ENCODE measurements at places on chromosomes 5 and 9.

- DNase-seq: no peak
Measured at GRCh38 chr5:130978475-130978874, 186.6 kb downstream of the HINT1 start.

DNA sequence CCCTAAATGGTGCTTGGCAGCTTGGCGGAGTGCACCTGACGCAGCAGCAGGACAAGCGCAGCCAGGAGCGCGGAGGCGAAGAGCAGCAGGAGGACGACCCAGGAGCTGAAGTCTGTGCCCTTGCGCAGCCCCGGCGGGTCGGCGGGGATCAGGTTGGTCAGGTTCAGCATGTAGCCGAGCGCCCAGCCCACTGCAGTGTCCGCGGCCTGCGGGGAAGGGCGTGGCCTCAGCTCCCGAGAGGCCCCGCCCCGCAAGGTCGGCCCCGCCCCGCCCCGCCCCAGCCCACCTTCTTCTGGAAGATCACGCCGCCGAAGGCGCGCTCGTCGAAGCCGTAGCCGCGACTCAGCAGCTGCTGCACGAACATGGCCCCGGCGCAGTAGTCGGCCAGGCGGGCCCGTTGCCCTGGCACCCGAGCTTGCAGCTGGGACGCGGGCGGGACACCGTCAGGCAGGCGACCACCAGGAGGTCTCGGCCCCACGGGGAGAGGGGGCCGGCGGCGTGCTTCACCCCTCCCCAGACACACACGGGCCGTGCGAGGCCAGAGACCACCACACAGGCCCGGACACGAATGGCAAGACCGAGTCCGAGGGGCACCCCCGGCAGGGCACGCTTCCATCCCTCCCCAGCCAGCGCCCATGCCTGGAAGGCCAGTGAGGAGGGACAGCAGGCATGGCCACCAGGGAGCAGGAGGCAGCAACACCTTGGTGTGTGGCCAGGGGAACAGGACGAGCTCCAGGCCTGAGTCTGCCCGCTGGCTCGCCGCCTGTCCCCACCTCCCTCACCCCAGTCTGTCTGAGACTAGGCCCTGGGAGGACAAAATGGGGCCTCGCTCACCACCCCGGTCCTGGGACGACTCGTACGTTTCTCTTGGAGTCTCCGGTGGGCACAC is 2.9 kb upstream of the NPDC1 start:
- DNase-seq: no peak

GRCh38 chr5:66362687-66363086 is 218.6 kb downstream of the SREK1 start:
- DNase-seq: no peak

GRCh38 chr5:8685704-8686103 is 816.8 kb downstream of the MTRR start:
- DNase-seq: no peak

DNA sequence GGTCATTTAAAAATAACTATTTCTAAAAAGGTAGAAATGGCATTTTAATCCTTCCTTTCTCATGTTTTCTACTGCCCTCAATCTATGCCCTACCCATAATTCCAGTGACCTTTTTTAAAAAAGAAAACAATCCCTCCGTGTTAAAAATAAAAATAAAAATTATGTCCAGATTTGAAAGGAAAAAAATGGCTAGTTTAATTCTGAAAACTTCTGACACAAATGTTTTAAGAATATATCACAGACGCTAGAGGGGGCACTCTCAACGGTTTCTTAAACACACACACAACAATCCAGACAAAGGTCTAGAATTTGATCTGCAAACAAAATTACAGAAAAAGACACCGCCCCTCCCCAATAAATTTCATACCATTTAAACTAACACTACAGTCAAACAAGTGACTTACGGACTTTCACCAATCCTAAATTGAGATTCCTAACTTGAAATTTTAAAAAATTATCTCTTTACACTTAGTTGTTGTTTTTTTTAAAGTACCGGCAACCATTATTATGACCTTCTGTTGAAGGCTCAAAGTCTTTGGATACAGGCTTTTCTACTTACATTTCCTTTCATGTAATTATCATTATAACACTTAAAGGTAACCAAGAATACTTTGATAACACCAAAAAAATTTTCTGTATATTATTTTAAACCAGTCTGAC is 38.2 kb downstream of the CLINT1 start:
- DNase-seq: no peak

- DNase-seq: no peak
Measured at GRCh38 chr5:28254846-28255245, 1216.5 kb upstream of the CDH9 start.

GRCh38 chr5:72112389-72112788 is 5.1 kb downstream of the MAP1B start:
- no peak for DNase-seq
